ENCODE measurements at places on chromosomes 6 and 20.

GRCh38 chr6:30087876-30088275, 12.3 kb upstream of the RNF39 start:
- DNase-seq: no peak

GRCh38 chr20:4597215-4597614, 124.5 kb upstream of the PRND start:
- DNase-seq: no peak

DNA sequence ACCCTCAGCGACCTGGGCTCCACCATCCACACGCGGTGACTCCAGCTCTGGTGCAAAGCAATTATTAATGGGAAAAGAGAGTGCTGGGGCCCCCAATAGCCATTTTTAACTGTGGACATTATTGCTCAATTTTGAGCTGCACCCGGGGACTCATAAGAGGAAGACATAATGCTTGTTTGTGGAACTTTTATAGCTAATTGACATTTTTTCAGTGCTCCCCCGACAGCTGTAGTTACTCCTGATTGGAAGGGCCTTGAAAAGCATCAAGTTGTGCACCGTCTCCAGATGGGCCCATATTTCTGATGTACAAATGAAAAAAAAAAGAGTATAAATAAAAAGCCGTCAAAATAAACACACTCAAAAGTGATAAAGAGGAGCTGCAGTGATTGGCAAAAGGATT, 327.0 kb downstream of the KIF16B start:
- DNase-seq: no peak

- DNase-seq: no peak
These were observed 60.5 kb upstream of the GGTLC1 start for GRCh38 chr20:24049081-24049480.

- DNase-seq: no peak
These were observed 2.4 kb upstream of the MAN1A1 start for GRCh38 chr6:119352001-119352400.

- DNase-seq: no peak
These were observed 648.6 kb downstream of the COL12A1 start for GRCh38 chr6:74557236-74557635.

DNA sequence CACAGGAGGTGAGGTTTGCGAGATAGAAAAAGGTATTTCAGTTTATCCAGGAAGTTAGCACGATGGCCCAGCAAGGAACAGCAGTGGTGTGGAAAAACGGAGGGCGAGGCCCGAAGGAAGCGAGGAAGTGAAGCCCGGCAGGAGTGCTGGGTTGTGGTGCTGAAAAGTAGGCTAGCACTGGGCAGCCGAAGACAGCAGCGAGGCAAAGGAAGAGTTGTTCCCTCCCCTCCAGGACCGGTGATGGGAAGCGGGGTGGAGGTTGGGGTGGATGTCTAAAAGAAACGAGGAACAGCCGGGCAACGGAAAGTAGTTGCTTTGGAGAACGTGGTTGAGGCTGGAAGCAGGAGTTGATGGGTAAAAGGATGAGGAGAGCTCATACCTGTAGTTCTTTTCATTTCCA, 1.4 kb downstream of the METTL24 start:
- DNase-seq: no peak

DNA sequence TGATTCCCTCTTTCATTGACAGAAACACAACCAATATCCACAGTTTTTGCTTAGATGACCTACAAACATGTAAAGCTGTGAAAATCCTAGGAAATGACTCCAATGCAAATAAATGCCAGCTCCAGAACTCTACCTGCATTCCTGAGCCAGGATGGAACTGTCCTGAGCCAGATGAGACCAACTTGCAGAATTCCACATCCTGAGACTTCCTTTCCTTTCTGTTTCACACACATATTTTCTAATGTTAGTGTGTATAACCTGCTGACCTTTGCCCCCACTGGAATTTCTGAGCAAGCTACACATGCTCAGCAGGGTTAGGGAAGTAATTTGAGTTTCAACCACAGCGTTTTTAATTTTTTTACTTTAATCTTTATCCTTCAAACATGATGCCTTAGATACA, 69.6 kb upstream of the ADGRF1 start:
- DNase-seq: no peak

GRCh38 chr20:38878866-38879265, 47.4 kb upstream of the FAM83D start:
- no peak for DNase-seq

DNA sequence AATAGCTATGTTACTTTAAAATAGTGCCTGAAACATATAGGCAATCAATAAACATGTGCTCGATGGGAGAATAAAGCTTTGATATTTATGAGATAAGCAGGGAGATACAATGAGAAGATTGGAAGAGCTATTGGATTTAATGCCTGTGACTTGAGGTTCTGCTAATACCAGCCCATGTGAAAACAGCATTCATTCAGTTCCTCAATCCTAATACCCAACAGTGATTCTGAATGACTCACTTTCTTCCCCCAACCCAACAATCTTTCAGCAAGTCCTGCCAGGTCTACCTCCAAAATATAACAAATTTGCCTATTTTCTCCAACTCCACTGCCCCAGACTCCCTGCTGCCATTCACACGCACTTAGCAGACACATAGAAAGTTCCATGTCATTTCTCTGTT, 26.6 kb upstream of the KLHL31 start:
- DNase-seq: no peak

GRCh38 chr6:32945953-32946352, 5.1 kb upstream of the HLA-DMB start:
- DNase-seq: no peak

DNA sequence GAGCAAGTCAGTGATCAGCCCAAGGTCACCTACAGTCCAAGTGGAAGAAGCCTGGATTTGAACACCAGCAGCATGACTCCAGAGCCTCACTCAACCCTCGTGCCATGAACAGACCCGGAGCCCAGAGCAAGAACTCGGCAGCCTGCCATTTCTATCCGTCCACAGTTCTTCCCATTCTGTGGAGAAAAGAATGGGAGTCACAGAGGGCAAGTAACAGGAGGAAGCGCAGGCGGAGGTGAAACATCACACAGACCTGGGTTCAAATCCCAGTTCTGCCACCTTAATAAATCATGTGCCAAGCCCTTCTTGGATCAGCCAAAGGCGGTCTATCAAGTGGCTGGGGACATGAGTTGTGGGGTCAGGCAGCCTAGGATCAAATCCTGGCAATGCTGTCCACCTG, 4.3 kb downstream of the PREX1 start:
- DNase-seq: no peak

- no peak for DNase-seq
These were observed 98.1 kb downstream of the YTHDF1 start for GRCh38 chr20:63117661-63118302.

DNA sequence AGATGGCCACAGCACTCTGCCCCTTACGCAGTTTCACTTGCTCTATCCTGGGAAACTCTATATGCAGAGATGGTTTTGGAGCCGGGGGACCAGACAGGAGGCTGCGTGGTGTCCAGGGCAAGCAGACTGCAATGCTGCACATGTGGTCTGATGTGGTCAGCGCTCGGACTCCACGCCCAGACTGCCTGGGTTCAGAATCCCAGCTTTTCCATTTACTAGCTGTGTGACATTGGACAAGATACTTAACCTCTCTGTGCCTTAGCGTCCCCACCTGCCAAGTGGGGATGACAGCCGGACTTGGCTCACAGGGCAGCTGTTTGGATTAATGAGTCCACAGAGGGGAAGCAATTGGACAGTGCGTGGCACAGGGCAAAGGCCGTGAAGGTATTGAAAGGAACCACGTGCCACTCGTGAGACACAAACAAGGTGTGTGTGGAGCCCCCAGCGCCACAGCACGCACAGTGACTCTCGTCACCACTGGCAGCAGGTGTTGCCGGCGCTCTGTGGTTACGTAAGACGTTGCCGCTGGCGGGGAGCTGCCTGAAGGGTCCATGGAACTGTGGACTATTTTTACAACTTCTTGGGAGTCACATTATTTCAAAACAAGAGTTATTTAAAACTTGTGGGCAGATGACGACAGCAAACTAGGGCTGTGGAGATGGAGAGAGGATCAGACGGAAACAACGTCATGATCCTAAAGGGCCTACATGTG, 201.4 kb downstream of the PREX1 start:
- DNase-seq: no peak

DNA sequence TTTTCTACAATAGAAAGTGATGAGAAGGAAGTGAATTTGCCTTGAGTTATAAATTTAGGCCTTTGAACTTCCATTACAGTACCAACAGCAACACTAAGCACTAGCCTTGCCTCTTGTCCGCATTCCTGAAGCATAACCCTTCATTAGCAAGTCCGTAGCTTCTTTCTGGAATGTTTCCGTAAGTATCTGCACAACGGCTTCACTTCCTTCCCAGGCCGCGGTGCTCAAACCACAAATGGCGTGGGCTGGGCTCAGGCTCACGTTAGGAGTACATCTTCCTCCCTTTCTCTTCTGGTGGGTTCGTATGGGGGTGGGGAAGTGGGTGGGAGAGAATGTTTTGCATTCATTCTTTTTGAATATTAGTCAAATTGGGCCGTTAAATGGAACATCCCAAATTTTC, 193.8 kb upstream of the SNX9 start:
- DNase-seq: no peak
